ENCODE measurements at places on chromosomes 13 and 19.

DNA sequence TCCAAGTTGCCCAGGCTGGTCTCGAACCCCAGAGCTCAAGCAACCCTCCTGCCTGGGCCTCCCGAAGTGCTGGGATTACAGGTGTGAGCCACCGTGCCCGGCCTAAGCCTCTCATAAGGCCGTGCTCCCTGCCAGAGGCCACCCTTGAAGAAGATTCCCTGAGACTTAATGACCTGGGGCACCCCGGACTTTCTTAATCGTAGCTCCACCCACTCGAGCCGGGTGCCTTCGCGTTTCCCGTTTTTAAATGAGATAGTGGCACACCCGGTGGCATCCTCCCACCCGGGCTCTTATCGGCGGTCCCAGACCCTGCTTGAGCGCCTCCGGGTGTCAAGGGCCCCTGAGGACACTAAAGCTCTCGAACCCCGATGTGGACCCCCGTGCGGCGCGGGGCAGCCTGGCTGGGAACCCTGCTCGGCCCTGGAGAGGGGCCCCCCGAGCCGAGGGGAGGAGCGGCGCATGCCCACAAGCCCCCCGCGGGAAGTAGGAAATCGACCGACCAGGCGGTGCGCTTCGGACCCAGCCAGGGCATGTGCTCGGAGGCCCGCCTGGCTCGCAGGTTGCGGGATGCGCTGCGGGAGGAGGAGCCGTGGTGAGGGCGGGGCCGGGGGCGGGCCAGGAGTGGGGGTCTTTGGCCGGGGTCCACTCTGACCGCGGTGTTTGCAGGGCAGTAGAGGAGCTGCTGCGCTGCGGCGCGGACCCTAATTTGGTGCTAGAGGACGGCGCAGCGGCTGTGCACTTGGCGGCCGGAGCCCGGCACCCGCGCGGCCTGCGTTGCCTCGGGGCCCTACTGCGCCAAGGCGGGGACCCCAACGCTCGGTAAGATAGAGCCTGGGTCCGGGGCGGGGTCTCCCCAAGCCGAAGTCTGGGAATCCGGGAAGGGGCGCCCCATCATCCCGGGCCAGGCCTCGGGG, at the start of gene ANKLE1:
TSS of gene ANKLE1 (plus strand) at position 511 of the 914 bp plus-strand sequence. CDS start at position 531, 20 bp downstream.
- peak; percentile 41 for DNase-seq

- DNase-seq, result no peak
Measured at GRCh38 chr13:35927567-35928021, 203.6 kb downstream of the DCLK1 start.

- no peak for DNase-seq
Measured at GRCh38 chr13:21012841-21013681, 48.3 kb downstream of the LATS2 start.

DNA sequence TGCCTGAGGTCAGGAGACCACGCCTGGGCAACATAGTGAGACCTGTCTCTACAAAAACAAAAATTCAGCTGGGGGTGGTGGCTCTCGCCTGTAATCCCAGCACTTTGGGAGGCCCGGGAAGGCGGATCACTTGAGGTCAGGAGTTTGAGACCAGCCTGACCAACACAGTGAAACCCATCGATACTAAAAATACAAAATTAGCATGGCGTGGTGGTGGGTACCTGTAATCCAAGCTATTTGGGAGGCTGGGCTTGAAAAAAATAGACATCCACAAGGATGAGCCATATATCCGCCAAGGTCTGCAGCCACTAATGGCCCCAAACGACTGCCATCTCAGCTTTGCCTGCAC, 3.1 kb downstream of the RPS16 start:
- DNase-seq, result no peak

GRCh38 chr13:39038569-39039030, 344 bp downstream of the NHLRC3 start:
- peak; percentile 71 for DNase-seq

- no peak for DNase-seq
Measured at GRCh38 chr13:48113756-48114130, 18.8 kb upstream of the MED4 start.

DNA sequence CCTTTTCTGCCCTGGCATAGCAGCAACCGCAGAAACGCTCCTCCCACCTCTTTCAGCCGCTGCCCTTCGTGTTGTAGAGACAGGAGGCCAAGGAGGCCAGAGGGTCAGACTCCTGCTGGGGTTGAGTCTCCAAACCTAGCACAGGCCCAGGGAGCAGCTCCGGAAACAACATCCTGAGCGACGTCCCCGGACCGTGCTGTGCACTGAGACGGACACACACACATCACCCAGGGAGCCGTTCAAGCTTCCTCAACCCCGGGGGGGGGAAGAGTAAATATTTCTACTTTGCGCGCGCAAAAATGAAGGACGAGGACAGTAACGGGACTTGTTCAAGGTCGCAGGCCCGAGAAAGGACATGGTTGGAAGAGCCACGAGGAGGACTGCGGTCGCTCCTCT, 657 bp downstream of the ZNF550 start:
- peak; percentile 6 for DNase-seq

DNA sequence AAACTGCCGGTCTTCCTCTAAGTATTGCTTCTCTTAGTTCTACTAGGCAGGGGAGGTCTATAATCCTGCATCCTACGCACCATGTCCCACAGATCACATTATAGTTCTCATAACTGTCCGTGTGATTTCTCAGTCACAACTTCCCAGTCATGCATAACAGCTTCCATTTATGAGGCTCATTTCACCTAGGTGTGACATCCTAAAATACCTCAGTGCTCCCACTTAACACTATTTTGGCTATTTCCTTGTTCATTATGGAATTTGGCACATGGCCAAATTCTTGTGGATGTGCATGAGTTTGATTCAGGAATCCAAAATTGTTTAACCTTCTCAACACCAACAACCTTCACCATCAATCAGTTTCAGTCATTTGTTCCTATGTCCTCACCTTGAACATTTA, 989.9 kb downstream of the OLFM4 start:
- no peak for DNase-seq

DNA sequence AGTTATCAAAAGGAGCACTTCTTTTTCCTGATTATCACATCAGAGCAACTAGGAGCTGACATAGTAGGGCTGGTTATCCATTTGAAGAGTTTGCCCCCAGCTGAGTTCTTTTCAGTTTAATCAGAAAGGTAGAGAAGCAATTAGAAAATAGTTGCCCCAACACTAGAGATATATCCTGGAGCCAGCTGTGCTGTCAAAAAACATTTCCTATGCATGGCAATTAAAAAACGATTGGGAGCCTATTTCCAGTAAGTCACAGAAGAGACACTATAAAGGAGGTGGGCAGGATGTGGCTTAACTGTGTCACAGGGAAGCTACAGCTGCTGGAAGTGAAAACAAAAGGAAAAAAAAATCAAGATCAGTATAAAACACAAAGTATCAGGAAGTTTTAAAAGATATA, 155.7 kb upstream of the SLITRK1 start:
- DNase-seq, result no peak

GRCh38 chr13:76852986-76853385, 33.2 kb downstream of the KCTD12 start:
- DNase-seq, result no peak

DNA sequence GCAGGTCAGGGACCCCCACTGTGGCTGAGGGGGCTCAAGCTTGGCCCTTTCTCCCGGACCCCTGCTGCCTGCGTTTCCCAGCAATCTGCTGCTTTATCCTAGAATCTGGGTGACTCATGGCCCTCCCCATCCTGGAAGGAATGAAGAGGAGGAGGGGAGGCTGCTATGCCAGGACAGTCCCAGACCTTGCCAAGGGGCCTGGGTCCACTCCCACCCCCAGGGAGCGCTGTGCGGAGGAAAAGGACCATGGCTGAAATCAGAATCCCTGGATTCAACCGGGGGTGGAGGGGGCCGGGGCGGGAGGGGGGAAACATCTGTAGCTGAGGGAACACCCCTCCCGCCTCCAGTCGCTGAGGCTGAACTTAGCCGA, 20.5 kb downstream of the ZNF114 start:
- no peak for DNase-seq

DNA sequence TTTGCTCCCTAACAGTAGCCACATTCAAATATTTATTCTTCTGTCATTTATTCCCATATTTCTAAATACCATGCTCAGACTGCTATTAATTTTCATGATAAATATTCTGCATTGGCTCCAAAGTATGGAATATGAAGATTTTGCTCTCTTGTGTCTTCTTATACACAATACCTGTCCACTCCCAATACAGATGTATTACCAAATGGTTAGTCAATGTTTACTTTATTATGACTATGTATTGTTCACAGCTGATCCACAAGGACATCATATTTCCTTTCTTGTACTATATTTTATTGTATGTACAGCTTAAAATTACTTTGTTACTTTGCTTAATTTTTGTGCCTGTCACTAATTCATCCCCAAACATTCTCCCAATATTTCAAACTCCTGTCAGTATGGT, 322.3 kb downstream of the OXGR1 start:
- DNase-seq, result no peak

- DNase-seq, result no peak
Measured at GRCh38 chr19:52658595-52658994, 20.4 kb upstream of the ZNF83 start.

GRCh38 chr13:78660495-78660857, 1.5 kb upstream of the OBI1 start:
- no peak for DNase-seq

DNA sequence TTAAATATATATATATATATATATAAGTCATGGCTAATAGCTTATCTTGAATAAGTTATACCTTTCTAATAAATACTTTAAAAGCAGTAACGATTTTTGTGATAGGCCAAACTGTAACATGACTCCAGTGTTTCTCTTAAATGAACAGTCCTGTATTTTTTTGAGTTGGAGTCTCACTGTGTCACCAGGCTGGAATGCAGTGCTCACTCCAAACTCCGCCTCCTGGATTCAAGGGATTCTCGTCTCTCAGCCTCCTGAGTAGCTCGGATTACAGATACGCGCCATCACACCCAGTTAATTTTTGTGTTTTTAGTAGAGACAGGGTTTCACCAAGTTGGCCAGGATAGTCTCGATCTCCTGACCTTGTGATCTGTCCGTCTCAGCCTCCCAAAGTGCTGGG, 814.2 kb upstream of the SLITRK5 start:
- DNase-seq, result no peak

DNA sequence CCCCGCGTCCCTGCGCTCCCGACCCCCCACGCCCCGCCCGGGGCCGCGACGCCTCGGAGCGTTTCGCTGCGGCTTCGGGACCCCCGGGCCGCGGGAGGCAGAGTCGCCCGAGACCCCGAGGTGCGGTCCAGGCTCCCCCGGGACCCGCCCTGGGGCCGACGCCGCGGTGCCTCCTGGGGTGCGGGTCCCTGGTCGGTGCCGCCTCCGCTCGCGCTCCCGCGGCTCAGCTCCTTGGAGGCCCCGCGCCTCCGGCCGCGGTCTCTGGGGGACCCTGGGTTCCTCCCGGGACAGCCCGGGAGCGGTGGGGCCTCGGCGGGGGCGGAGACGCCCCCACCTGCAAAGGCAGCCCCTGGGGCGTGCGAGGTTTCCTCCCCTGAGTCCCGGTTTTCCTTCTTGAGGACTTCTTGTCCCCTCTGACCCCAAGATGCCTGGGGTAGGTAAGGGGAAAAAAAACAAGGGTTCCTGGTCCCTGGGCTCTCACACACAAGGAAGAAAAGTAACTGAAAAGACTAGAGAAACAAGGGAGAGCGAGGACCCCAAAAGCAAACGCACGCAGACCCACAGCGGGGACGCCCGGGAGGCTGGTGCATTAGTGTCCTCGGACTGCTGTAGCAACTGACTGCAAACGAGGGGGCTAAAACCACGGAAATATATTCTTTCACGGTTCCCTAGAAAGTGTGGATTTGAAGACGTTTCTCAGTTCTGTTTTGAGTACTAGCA, 740 bp downstream of the ZNF555 start:
- no peak for DNase-seq

DNA sequence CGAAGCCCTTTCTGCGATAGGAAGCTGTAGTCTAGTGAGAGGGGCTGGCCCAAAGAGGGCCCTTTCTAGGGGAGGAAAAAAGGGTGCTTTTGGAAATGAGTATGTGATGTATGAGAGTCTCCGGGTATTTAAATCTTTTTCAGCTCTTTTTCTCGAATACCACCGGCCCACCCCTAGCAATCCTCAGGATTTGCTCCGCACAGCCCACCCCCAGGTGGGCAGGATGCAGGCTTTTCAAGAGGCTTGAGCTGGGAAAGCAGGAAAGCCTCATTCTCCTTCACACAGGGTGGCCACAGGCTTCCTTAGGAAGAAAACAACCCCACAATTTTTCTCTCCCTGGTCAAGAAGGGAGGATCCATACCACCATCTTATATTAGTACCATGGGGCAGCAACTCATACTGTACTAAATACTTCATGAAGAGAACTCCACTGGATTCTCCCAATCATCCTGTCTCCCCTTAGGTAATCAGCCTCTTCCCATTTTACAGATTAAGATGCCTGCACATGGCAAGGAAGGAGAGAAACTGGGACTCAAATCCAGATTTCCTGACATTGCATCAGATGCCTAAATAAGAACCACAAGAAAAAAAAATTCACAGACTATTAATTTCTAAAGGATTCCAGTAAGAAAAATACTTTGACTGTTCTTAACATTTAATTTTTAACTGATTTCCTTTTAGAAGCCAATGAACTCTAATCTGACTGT, 84.4 kb downstream of the STK24 start:
- DNase-seq, result no peak

DNA sequence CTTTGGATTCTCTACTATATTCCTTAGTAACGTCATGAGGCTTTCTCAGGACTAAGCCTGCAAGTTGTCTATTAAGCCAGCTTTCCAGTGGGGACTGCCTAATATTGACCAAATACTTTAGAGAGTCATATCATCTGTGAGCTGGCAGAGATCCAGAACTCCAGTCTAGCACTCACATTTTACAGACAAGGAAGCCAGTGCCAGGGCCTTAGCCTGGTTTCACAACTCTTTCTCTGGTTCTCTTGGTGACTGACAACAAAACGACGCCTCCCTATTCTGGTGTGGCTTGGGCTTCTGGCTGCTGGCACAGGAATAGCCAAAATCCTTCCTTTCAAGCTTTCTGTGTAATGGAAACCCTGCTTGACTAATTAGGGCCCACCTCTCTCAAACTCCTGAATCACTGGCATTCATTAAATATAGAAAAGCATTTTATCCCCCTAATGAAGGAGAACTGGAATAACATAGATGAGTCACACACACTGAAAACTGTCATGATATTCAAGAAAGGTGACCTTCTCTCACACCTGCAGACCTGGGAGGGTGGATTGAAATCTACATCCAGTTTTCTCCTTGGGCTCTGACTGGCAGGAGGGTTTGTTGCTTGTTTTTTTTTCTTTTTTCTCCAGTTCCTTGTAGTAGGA, 75.2 kb upstream of the UBL3 start:
- no peak for DNase-seq

DNA sequence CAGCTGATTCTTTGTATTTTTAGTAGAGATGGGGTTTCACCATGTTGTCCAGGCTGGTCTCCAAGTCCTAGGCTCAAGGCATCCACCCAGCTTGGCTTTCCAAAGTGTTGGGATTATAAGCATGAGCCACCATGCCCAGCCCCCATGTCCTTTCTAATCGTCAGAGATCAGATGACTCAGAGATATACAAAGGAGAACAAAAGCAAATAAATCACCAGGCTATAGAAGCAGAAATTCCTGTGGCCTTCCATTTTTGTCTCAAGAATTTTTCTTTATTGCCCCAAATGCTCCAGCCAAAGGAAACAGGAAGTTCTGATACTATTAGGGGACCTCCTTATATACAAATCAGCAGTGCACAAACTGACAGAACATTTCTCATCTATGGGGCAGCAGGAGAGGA, 207.8 kb downstream of the RFC3 start:
- no peak for DNase-seq

GRCh38 chr13:105602956-105603670, 932.3 kb downstream of the EFNB2 start:
- DNase-seq, result no peak

- no peak for DNase-seq
Measured at GRCh38 chr19:29139227-29139626, 73.7 kb downstream of the UQCRFS1 start.

GRCh38 chr19:6021878-6022569, 44.1 kb upstream of the RANBP3 start:
- DNase-seq, result peak; percentile 64

- DNase-seq, result peak; percentile 72
Measured at GRCh38 chr19:56367829-56368711, 25.3 kb downstream of the ZNF582 start.

Data from T-helper 2 cell treated with Interferon-gamma antibody and Interleukin-4, amounts not matched to agents 5 μg/mL and 100 μg/mL, for 36 hours (primary cell).